ENCODE measurements at places on chromosomes 12 and 14. TPM values are rescaled to one million over a fixed set of nuclear protein-coding genes. Genes with fewer than 3 reads are reported as not detected.

DNA sequence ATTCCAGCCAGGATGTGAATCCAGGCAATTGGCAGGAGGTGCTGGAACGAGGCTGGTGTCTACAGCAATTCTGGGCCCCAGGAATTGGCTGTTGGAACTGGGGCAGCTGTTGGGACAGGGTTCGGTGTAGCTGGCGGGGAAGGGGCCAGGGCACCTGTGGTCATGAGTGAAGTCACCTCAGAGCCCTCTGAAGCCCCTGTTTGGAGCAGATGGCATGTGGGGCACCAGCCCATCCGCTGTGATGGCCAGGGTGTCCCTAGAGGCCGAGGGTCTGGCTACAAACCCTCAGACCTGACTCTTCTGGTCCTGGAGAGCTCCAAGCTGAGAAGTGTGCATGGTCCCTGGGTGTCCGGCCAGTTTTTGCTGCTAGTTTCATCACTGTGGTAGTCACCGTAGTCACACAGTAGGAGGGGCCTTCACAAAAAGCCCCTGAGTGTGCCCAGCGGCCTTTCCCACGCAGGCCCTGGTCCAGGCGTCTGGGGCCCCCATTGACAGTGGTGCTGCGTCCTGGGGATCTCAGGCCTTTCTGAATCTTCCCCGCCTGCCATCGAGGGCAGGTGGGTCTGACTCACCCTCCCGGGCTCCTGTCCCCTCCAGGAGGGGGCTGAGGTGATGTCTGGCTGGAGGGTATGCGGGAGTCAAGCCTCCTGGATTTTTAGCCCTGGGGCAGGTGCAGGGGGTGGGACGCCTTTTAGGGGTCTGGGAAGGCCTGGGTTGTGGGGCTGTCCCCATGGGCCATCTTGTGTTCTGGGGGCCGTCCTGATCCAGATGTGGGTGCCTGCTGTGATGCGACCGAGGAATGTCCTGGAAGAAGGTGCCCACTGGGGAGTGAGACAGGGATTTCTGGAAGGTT is 368.0 kb downstream of the TMEM121 start:
- DNase-seq = no peak

DNA sequence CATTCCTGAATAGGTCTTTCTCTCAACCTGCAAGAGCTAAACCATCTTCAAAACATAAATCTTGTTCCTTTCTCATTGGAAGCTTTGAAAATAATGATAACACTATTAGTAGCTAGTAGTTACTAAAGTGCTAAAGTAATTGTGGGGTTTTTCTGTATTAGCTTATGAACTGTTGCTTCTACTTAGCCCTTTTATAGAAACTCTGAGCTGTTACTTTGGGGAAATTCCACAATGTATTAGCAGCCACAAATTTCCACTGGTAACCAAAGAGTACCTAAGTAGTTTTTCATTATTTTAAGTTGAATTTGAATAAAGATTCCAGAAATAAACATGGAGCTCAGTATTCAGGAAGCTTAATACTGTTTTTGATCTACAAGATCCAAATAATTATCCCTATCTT is 6.4 kb upstream of the MAPK1IP1L start:
- no peak for DNase-seq

TRPV4 gene
- total RNA-seq = not detected

SMARCD1 gene
- 158 TPM for total RNA-seq

HCAR3 gene
- total RNA-seq = 0.32 TPM

GRCh38 chr14:65373016-65373670 is 39.4 kb upstream of the FUT8 start:
- no peak for DNase-seq

IRF9 gene
- total RNA-seq = 54.1 TPM

GRCh38 chr12:88419794-88420193 is 160.5 kb downstream of the KITLG start:
- no peak for DNase-seq

DNA sequence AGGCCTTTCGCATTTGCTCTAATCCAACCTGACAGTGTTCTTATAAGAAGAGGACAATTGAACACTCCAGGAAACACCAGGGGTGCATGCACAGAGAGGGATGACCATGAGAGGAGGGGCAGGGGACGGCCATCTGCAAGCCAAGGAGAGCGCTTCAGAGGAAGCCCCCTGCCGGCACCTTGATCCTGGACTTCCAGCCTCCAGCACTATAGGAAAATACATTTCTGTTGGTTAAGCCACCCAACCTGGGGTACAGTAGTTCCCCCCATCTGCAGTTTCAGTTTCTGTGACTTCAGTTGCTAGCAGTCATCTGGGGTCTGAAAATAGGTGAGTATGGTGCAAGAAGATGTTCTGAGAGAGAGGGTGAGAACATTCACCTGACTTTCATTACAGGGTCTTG is 64.7 kb downstream of the CLMN start:
- DNase-seq = no peak

DNA sequence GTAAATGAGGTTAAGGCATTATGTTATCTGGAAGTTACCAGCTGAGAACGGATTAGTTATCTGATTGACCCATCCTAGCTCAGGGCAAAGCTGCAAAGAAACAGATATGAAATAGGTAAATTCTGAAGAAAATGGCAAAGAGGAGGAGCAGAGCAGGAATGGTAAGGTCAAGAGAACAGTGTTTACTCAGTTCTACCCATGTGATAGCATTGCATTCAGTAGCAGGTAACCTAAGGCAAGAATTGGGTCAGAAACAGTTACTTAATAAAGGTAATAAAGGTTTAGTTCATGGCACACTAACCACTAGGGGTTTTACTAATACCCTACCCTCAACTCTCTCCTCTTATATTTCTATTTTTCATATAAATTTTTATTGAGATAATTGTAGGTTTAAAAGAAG is 224.8 kb downstream of the ASCL1 start:
- DNase-seq = no peak

DNA sequence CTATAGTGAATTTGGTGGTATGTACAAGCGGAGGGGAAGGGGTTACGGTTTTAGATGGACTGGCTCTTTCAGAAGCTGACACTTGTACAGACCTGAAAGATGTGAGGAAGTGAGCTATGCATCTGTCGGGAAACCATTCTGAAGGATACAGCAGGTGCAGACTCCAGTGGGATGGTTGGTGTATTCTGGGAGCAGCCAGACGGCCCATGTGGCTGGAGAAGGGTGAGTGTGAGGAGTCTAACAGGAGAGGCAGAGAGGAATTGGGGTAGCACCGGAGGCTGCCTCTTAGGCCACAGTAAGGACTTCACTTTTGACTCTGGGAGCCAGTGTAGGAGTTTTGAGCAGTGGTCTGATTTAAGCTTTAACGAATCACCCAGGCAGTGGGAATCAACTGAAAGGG is 90.7 kb downstream of the APAF1 start:
- no peak for DNase-seq

GRCh38 chr14:78758333-78758732 is 588.2 kb downstream of the NRXN3 start:
- DNase-seq = peak; percentile 39

DNA sequence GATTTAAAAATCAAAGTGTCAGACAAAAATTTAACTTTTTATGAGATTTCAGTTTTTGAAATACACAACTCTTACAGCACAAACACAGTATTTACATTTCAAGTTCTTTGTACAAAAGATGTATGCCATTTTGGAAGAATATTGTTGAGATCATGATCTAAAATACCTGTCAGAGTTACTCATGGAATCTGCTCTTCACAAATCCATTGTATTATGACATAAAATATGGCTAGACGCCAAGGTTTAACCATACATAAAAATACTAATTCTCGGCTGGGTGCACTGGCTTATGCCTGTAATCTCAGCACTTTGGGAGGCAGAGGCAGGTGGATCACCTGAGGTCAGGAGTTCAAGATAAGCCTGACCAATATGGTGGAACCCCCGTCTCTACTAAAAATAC is 6.2 kb upstream of the SYCP3 start:
- no peak for DNase-seq

DNA sequence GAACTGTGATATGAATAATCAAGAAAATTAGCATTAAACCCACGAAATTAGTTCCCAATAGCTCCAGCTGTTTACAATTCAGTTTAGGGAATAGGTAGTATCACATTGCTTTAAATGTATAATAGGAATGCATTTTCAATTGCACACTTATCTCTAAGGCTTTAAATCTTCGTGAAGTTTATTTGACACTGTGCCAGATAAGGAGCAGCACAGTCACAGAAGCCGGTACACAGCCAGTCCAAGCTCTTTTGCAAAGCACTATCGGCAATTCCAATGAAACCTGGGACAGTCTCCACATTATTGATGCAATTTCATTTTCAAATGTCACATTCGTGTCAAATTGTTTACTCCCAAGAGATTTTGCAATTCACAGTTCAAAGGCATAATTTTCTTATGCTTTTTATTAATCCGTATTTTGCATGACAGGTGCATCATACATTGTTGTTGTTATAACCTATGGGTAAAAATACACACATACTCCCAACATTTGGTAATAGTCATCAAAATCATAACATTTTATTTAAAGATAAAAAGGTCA is 602.8 kb downstream of the RPS29 start:
- peak; percentile 47 for DNase-seq

EPYC gene
- total RNA-seq = not detected

- DNase-seq = peak; percentile 84
Measured at GRCh38 chr12:123867141-123867540, 105.0 kb downstream of the DNAH10 start.

CPNE6 gene
- not detected for total RNA-seq

DNA sequence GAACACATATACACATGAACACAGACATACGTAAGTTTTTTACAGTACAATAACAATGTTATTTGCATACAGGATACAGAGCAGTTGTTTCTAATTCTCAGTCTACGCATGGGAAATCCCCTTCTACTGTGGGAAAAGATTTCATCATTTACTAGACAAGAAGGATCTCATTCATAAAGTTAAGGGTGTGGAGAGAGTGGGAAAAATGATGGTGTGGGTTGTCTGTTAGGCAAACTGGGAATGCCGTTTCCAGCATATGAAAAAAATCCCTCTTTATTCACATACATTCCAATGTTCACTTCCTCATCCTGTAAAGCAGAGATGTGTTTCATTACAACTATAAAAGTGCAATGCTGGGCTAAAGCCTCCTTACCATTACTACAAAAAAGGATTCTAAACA is 120.9 kb downstream of the SINHCAF start:
- DNase-seq = no peak

DNA sequence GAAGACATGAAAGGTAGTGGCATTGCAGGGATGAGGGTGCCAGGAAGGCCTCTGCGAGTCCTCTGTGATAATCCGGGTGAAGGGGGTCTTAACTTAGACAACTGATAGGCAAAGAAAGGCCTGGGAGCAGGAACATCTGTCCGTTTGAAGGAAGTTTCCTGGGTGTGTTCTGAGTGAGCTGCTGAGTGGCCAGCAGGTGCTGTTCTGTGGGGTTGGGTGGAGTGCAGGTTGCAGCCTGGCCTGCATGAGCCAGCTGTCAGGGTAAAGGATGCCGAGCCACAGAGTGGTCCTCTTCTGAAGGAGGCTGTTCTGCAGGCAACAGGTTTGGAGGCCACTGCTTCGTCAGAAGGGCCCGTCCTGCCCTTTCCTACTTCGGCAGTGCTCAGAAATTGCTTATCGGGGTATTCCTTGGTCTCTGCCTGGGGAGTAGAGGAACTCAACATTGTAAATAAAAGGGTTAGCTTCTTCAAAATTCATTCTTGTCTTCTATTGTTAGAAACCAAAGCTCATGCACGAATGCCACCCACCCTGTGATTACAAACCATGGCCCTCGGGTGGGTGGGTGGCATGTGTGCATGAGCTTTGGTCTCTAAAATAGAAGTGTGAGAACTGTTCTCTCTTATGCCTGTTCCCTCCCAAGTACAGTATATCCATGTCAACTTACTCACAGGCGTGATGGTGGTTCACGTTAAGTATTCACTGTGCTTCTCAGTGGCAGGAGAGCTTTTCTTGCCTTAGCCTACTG is 118.9 kb downstream of the CHST11 start:
- DNase-seq = no peak

SAMD15 gene
- 0.82 TPM for total RNA-seq

GRCh38 chr14:33986804-33987203 is 35.9 kb upstream of the EGLN3 start:
- peak; percentile 37 for DNase-seq

- peak; percentile 84 for DNase-seq
Measured at GRCh38 chr12:105860561-105861207, 278.1 kb downstream of the NUAK1 start.

AVPR1A gene
- total RNA-seq = not detected

ADAM21 gene
- total RNA-seq = not detected

DNA sequence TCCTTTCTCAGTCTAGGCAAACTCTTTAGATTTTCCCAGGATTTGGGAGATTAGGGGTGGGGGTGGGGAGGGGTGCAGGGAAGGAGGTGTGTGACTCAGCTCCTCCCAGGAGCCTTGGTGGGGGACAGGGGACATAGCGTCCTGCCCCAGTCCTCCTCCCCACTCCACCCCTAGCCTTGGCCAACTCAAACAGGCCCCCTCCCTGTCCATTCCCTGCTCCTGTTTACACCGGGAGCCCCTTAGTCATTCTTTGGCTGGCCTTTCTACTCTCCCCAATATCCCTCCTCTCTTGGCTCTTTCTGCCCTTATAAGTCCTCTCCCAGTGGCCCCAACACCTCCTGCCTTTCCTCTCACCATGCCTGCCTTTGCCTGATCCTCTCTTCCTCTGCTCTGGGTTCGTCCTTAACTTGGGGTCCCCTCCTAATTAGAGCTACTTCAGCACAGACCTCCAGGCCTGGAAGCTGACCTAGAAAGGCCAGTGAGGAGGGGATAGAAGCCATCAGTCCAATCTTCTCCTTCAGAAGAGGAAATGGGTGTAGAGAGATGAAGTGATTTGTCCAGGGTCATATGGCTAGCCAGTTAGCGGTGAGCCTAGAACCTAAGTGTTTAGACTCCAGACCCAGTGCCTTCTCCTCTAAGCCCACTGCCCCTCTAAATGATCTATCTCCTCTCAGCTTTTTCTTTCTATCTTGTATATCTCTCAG is 2.3 kb upstream of the ITGA5 start:
- DNase-seq = no peak

GRCh38 chr14:105299654-105300541 is 903 bp downstream of the BRF1 start:
- DNase-seq = no peak

CCNT1 gene
- total RNA-seq = 53.1 TPM

- no peak for DNase-seq
Measured at GRCh38 chr12:93733358-93733757, 56.2 kb downstream of the CRADD start.

GRCh38 chr14:57575482-57575881 is 81.8 kb upstream of the CCDC198 start:
- no peak for DNase-seq

P2RX7 gene
- total RNA-seq = not detected

MGAT2 gene
- total RNA-seq = 42.1 TPM

DNA sequence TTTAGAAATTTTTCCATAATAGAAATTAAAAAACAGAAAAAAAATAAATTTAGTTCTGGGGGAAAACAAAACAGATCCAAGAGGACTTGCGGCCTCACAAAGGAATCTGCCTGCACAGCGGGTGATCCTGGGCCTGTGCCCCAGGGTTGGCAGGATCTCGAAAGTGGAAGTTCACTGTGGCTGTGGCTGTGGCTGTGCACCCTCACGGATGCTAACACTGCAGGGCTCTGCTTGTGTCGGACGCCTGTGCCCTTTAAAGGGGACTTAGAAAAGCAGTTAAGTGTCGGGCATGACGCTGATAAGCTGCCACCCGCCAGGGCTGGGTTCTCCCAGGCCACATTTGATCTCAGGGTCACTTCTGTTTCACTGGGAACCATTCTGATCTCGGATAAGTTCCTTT is 209.1 kb downstream of the TTC7B start:
- no peak for DNase-seq

SPRING1 gene
- 68.5 TPM for total RNA-seq

GRCh38 chr14:71856199-71856919 is 75.9 kb upstream of the RGS6 start:
- DNase-seq = no peak

CARMIL3 gene
- total RNA-seq = 0.88 TPM

GRCh38 chr12:49975318-49975761 is 2.6 kb downstream of the AQP6 start:
- no peak for DNase-seq

RIPK3 gene
- total RNA-seq = 1.5 TPM
